ENCODE measurements at places on chromosomes 7 and 10. TPM values are rescaled to one million over a fixed set of nuclear protein-coding genes. Genes with fewer than 3 reads are reported as not detected.

ORAI2 gene
- 38.6 TPM for total RNA-seq

STEAP1B gene
- total RNA-seq: 1.8 TPM

ASNS gene
- total RNA-seq: 82.5 TPM

HOXA3 gene
- total RNA-seq: not detected

HMX2 gene
- not detected for total RNA-seq

CAV2 gene
- 76.2 TPM for total RNA-seq

ADARB2 gene
- not detected for total RNA-seq

ELN gene
- total RNA-seq: 36.3 TPM

C10orf67 gene
- not detected for total RNA-seq

ECHDC3 gene
- total RNA-seq: 22.0 TPM

HOXA5 gene
- total RNA-seq: not detected

GIMAP1 gene
- total RNA-seq: 0.81 TPM

UBE2D1 gene
- 10.5 TPM for total RNA-seq

ALKBH4 gene
- 20.3 TPM for total RNA-seq

ZNF487 gene
- 1.1 TPM for total RNA-seq

OTUD1 gene
- 3.4 TPM for total RNA-seq

ELFN1 gene
- 0.65 TPM for total RNA-seq

KEL gene
- total RNA-seq: 0.49 TPM

NPFFR1 gene
- not detected for total RNA-seq

SLC16A12 gene
- 5.8 TPM for total RNA-seq

GPR26 gene
- total RNA-seq: not detected

LIPF gene
- not detected for total RNA-seq

ERVW-1 gene
- total RNA-seq: not detected

SPACDR gene
- not detected for total RNA-seq

ACSM6 gene
- total RNA-seq: not detected

RADIL gene
- 8.8 TPM for total RNA-seq

FEZF1 gene
- total RNA-seq: not detected

C10orf62 gene
- not detected for total RNA-seq

C10orf105 gene
- total RNA-seq: not detected

FXYD4 gene
- not detected for total RNA-seq

RSPH10B2 gene
- total RNA-seq: not detected

INMT gene
- total RNA-seq: 195 TPM

UROS gene
- 52.9 TPM for total RNA-seq

PDGFA gene
- 13.3 TPM for total RNA-seq

COL13A1 gene
- 27.9 TPM for total RNA-seq
